ENCODE measurements at places on chromosomes 5 and 9.

DNA sequence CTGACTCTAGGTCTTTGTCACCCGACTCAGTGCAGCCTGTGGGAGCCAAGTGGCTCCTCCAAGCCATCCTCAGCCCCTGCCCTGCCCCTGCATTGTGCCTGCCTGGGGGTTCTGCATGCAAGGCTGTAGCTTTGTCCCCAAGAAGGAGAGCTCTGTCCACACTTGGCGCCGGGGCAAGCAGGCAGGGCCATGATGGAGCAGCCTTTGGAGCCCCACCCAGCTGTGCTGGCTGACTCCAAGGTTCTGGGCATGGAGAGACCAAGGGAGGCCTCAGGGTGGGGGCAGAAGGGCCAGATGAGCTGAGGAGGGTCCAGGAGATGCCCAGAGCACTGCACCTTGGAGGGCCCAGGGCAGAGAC, 226.2 kb downstream of the CACNA1B start:
- no peak for DNase-seq

DNA sequence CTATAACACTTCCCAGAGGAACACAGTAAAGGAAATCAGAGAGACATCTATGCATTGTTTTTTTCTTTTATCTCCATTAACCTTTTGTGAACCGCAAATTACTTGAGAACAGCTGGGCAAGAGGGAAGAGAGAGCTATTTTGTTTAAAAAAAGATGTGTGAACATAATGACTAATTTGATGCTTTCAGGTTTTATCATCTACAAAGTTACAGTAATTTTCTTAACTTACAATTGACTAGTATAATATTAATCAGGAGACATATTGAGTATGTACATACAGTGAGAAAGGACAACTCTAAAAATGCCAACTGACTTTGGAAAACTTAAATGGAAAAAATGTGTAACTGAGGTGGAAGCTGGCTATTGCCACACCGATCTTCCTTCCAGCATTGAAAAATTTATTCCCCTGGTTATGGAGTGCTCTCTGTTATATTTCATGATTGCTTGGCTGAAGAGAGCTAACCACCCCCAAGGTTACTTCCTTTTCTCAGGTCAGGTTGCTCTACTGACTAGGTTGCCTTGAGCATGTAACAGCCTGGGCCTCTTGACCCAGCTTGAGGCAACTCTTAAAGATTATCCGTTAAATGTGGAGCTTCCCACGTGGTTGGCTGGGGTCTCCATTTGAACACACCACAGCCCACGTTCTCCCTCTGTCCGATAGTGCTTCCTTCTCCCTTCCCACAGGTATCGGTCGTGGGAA, 62.6 kb upstream of the C6 start:
- DNase-seq: no peak

DNA sequence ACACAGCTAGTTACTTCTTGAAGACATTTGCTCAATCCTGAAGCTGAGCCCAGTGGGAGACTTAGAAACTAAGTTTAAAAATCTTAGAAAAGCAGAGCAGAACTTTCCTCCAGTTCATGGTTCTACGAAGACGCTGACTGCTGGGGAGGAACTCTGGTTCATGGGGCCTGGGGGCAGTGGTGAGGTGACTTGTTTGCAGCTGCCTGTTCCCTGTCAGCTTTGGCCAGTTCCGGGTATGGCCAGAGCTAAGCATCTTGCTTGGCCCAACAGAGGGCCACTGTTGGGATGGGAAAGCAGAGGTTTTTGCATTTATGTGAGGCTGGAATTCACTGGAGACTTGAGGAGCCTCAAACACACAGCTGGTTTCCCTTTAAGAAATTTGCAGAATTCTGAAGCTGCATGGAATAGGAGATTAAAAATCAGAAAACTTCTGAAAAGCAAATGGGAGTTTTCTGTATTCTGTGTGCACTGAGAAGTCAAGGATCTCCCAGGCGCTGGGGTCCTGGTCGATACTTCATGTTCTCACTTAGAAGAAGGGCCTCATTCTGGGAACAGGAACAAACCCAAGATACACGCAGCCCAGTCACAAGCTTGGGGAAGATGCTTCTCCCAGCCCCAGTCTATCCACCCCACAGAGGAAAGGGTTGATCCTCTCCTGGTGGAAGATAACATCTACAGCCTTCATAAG, 10.6 kb upstream of the HMHB1 start:
- no peak for DNase-seq

- DNase-seq: no peak
Measured at GRCh38 chr5:1294206-1294834, 548 bp downstream of the TERT start.

GRCh38 chr5:135965504-135965903, 10.7 kb upstream of the LECT2 start:
- DNase-seq: no peak

DNA sequence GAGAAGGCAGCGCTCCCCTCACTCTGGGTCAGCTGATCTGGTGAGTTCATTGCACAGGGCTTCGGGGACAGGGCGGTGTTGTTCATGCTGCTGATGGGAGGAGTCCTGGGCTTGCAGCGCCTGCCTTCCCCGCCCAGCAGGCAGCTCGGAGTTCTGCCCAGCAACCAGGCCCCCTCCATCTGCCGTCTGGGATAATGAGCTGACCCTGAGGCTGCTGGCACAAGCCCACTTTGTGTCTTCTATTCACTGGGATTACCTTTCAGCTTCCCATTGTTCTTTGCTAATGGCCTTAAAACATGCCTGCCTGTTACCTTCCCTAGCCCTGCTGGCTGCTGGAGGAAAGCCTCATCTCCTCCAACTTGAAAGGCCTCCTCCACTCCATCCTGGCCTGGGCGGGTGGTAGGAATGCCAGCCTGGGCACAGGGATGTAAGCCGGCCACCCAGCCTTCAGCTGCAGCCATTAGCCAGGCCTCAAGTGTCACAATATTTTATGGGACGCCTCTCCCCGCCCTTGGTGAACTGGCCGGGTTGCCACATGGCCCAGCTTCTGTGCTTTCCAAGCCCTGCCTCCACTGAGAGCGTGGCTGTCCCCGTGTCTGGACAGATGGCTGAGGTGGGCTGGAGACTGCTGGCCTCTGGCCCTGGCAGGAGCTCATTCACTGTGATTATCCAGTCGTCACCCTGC, 70.4 kb downstream of the GADD45G start:
- DNase-seq: no peak

DNA sequence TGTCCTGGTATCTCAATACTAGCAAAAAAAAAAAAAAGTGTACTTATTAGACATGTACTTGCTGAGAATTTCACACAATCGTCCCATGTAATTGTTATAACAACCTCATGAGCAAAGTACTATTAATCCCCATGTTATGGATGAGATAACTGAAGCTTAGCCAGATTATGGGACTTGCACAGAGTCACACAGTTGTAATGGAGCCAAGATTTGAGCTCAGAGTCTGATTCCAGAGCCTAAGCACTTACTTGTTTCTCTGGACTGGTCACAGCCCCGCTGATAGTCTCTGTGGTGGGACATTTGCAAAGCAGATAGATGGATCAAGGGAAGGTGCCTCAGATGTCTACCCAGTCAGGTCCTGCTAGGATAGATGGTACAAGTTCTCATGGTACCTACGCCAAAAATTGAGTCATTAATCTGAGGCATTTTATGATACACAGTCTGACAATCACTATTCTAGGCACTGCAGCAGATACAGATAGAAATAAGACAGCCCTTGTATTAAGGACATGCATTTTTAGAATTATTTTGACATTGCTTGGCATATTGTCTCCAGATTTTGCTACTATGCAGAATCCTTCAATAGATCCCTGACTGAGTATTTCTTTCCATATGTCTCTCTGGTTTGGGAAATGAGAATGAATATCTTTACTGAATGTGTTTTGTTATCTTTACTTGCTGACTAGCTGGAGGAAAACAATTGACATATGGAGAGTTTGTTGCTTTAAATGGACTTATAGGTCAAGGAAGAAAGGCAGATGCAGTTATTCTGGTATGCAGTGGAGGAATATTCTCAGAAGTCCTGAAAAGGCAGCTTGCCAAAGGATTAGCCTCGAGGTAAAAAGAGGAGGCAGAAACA, 149.5 kb downstream of the ADAMTSL1 start:
- no peak for DNase-seq

DNA sequence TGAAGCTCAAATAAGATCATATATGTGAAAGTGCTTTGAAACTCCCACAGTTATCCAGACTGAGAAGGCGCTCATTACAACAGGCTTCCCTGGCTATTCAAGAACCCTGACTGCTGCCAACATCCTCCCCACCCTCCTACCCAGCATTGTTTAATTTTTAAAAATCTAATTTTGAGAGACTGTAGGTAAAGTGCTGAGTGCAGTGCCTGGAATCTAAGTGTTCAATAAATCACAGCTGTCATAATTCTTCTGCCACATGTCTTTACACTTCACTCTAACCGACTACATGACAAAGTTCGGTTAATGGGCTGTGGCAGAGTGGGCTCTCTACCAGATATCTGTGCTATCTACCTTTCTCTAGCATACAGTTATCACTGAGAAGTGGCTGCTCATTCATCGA, 255.6 kb upstream of the C9orf72 start:
- DNase-seq: no peak

- DNase-seq: no peak
Measured at GRCh38 chr9:86774116-86774515, 173.2 kb downstream of the GAS1 start.

DNA sequence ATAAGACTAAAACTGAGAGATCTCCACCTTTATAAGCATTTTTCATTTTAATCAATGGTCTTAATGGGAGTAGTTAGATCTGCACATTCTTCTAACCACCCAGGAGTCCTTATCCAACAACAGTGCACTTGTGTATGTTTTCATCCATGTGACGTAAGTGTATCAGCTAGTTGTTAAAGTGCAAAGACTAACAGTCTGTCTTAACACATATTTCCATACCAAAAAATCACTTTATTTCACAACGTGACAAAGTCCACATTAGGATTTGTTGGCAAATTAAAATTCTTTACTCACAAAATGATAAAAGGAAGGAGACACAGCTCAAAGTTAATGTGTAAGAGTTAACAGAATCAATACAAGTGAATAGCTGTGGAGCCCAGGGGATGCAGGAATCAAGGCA, 1.9 kb upstream of the SMC2 start:
- DNase-seq: no peak

DNA sequence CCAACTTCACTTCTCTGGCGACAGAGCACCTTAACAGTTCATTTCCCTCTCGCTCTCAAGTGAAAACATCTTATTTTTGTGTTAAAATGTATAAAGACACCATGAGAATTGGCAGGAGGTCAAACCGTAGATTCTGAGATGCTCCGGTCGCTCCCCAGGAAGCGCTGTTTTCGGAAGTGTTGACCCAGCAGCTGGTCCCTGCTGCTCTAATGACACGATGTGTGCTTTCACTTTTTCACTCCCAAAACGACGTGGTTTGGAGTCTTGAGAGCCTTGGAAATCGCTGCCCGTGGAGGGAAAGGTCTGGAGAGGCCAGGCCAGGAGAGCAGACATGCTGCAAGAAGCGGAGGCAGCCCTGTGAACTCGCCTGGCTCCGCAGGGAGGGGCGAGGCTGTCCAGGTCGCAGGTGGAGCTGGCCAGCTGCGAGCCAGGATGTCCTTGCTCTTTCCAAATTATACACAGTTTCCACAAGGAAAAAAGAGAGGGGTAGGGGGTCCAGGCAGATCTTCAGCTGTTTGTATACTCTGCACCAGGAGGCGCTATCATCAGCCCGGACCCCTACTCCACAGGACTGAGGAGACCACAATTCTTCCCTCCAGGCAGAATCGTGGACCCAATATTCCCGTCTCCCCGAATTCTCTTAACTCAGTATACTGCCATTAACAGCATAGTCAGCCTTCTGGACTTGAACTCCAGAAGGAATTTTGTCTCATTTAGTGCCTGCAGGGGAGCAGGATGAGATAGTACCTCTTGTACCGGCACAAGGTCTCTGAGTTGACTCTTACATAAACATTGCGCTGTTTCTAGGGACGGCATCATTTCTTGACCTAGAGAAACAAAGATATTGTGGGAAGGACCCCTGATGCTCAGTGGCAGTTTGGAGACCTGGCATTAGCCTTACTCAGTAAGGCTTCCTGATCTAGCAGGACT, 248.6 kb upstream of the ANKRD55 start:
- no peak for DNase-seq

GRCh38 chr5:23440703-23441102, 66.7 kb upstream of the PRDM9 start:
- DNase-seq: no peak

DNA sequence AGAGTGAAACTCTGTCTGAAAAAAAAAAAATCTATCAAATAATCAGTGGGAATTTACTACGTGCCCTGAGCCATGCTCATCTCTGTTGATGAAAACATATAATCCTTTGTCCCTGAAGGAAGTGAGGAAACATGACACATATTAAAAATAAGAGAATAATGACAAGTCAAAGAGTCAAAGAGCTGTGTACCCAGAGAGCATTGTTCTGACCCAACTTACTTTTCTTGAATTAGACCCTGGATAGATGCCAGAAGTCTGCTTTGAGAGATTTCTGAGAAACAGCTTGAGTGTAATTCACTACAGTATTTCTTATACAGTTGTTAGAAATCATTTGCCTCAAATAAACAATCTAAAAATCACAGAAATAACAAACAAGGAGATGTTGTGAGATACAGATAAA, 490.0 kb upstream of the PIK3R1 start:
- DNase-seq: no peak

- no peak for DNase-seq
Measured at GRCh38 chr9:21119093-21119770, 22.4 kb downstream of the IFNW1 start.

- DNase-seq: no peak
Measured at GRCh38 chr5:10550222-10550995, 13.5 kb upstream of the ANKRD33B start.

DNA sequence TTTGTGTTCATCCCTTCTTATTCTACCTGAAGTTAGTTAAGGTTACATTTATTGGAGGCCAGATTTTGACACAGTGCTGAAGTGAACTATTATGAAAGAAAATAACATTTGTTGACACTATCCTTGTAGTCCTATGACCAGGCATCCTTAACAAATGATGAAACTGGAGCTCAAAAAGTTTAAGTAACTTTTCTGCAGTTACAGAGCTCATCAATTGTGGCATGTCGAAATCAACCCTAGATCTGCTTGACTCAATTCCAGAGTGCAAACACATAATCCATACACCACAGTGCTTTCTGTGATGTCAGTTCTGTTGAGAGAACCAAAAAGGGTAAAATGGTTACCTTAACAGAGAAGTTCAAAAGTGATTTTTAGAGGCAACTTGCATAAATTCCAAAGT, 28.6 kb downstream of the KCNN2 start:
- no peak for DNase-seq

GRCh38 chr5:122694884-122695283, 80.0 kb upstream of the SNX2 start:
- no peak for DNase-seq

GRCh38 chr9:5375091-5375490, 35.4 kb upstream of the RLN1 start:
- no peak for DNase-seq

GRCh38 chr9:18626046-18626698, 152.2 kb downstream of the ADAMTSL1 start:
- DNase-seq: no peak
